ENCODE measurements at places on chromosomes 2 and 18.
A peak's percentile ranks its signal among the peaks of the same experiment; 100 is the strongest.

- no peak for DNase-seq
Observed at GRCh38 chr2:35530615-35531135, 824.9 kb upstream of the CRIM1 start.

GRCh38 chr2:120586507-120587278 is 149.0 kb upstream of the GLI2 start:
- DNase-seq, result no peak

GRCh38 chr2:133434959-133435668 is 133.1 kb downstream of the NCKAP5 start:
- no peak for DNase-seq

GRCh38 chr18:13070460-13070859 is 79.3 kb downstream of the CEP192 start:
- no peak for DNase-seq

GRCh38 chr2:170092436-170093060 is 85.4 kb upstream of the MYO3B start:
- no peak for DNase-seq

DNA sequence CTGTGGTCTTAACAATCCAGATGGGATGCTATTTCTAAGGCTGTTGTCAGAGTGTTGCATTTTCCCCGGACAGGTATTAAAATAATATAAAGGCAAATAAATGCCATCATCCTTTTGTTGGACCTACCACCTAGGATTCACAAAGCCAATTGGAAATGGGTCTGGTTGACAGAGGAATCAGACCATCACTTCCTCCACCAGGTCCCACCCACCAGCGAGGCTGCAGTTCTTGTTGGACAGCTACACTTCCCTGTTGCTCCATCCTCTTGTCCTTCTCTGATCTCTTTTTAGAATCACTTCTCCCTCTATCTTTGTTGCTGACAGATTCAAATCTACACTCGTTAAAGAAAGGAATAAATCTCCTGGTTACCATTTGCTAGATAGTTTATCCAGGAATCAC is 1.1 kb downstream of the TMEM169 start:
- DNase-seq, result peak; percentile 34

DNA sequence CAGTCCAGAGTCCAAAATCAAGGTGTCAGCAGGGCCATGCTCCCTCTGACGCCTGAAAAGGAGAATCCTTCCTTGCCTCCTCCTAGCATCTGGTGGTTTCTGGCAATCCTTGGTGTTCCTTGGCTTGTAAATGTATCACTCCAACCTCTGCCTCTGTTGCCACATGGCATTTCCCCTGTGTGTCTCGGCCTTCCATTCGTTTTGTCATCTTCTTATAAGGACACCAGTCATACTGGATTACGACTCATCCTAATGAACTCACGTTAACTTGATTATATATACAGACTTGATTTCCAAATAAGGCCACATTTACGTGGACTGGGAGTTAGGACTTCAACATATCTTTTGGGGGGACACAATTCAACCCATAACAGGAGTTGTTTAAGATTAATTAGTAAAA is 15.8 kb downstream of the PMAIP1 start:
- DNase-seq, result no peak

- no peak for DNase-seq
Observed at GRCh38 chr2:127065299-127065939, 41.5 kb downstream of the BIN1 start.

GRCh38 chr2:204282525-204282924 is 262.8 kb upstream of the PARD3B start:
- no peak for DNase-seq

- no peak for DNase-seq
Observed at GRCh38 chr2:46666044-46666679, 186.8 kb downstream of the TMEM247 start.
